Liver (tissue), 10 donors: ENCODE measurements at places on chromosomes 1 and 21.

DNA sequence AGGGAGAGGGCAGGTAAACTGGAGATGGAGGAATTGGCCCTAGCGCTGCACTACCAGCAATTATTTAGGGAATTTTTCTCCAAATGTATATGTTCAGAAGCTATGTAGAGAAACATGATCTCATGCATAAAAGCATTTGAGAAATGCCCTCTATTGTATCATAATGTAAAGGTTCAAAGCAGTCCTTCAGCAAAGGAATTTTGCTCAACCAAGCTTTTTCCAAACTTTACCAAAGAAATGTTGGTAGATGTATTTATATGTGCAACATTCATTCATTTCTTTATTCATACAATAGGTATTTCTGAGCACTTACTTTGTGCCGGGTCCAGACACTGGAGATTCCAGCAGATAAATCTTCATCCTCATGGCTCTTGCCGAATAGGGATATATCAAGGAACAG, 64.4 kb downstream of the XCL1 start:
- no peak for DNase-seq

GRCh38 chr1:8211883-8212579, 105.9 kb upstream of the SLC45A1 start:
- no peak for DNase-seq

DNA sequence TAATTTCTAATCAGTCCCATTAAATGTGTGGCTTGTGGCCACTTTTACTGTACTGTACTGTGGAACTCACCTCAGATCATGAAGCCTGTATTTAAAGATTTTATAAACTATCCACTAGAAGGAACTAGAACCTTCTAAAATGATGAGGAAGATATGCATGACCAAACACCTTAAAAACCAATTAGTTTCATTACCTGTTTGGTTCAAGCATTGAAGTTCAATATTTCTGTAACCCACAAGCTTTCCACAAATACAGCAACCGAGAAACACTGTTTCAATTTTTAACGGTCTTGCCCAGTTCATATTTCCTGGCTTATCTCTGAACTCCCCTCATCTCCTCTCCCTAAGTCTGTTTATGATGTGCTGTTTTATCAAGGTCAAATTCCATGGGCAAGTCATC, 264.3 kb upstream of the PLD5 start:
- no peak for DNase-seq

DNA sequence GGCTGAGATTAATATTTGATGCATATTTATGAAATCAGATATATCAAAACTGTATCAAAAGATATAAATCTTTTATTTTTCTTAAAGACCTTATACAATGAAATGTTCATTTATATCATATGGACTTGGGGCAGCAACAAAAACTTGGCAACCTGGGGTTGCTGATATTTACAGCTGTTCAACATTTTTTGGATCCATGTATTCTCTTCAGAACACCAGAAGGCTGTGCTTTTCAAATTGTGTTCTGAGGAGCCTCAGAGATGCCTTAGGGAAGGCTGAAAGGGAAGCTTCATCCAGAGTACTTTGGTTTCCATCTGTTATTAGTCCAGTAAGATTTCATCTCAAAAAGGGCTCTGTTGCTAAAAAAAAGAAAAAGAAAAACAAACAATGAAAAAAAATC, 94.8 kb downstream of the DISC1 start:
- DNase-seq = no peak

- DNase-seq = no peak
Measured at GRCh38 chr1:30165116-30165515, 558.3 kb downstream of the MATN1 start.

GRCh38 chr1:174266476-174266875, 107.2 kb downstream of the RABGAP1L start:
- no peak for DNase-seq

DNA sequence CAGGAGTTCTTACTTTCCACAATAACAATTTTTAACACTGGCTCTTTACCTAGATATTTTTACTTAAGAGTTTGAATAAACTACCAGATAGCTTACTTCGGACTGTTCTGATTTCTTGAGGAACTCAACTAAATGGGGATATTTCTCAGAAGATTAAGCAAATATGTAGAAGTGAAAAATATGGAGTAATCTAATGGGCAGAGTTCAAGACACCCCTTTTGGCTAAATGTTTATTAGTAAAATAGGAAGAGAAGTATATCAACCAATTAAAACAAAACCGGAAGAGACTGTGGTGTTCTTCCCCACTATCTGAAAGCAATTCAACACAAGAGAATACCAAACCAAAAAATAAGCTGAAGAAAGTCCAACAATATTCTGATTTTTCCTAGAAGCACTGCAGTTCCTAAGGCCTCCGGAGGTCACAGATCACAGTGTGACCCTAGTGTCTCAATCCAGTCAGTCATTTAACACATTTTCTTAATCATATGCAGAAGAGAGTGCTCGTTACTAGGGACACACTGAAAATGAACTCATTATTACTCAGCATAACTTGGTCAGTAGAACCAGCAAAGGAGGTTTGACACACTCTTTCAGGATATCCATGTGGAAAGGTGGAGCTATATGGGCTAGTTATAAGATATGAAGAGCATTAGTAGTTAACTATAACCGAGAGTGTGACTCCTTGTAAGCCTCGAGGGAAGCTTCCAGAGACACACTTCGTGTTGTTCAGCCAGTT, 5.2 kb downstream of the SIPA1L2 start:
- DNase-seq = no peak

DNA sequence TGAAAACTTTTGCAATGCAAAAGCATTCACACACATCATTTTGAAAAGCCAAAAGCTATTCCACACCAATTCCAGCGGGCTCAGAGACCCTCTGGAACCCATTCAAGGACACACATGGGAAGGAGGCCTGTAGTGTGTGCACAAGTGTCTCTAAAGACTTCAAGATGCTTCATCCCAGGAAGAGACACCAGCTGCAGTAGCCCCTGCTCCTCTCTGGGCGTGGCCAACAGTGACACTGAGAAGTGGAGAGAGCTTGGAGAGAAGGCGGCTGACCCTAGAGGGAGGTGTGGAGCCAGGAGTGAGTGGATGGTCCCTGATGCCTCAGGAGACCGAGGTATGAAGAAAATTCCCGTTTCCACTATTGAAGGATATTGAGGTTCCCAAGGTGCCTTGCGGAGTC, 14.9 kb upstream of the TNNI1 start:
- DNase-seq = no peak

DNA sequence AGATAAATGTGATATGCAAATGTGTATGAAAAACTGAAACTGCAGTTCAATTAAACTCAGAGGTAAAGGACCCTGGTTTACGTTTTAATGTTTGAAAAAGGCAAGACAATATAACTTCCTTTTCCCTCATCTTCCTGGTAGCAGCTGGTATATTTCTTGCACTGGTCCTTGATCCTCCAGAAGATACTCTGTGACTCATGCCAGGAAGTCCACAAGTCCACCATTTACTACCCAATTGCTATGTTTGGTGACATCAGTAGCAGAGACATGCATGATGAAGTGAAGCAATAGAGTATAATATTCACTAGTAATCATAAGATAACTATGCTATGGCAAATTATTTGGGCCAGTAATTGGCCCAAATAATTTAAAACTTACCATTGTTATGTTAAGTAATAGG, 774.5 kb upstream of the NEGR1 start:
- DNase-seq = no peak

DNA sequence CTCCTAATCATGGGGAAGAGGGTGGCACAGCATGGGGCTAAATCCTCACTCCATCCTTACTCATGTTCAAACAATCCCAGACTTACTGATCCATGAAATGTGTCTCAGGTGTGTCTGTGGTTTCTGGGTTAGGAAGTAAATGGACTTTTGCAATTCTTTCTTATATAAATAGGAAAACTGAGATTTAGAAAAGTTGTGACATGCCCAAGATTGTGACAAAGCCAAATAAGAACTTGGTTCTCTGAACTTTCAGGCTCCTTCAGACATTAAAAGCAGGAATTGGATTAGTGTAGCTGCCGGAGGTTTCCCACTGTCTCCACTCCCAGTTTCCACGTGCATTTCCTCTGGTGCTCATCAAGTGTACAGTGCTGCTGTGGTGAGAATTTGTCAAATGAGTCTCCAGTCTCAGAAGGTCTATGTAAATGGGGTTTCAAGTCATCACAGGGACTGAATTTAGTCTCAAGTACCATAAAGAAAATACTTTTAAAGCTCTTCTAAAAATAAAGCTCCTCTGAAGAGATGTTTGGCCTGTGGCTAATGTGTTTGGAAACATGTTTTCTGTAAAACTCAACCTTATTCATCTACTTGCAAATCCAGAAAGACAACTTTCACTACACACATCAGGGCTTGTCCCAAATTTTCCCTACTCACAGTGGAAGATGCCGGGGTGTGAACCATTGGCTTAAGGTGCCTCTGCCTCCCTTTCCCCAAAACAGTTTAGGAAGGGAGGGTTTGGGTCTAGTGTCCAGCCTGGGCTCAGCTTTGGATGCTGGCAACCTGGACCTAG, 115.2 kb downstream of the NGF start:
- DNase-seq = no peak

DNA sequence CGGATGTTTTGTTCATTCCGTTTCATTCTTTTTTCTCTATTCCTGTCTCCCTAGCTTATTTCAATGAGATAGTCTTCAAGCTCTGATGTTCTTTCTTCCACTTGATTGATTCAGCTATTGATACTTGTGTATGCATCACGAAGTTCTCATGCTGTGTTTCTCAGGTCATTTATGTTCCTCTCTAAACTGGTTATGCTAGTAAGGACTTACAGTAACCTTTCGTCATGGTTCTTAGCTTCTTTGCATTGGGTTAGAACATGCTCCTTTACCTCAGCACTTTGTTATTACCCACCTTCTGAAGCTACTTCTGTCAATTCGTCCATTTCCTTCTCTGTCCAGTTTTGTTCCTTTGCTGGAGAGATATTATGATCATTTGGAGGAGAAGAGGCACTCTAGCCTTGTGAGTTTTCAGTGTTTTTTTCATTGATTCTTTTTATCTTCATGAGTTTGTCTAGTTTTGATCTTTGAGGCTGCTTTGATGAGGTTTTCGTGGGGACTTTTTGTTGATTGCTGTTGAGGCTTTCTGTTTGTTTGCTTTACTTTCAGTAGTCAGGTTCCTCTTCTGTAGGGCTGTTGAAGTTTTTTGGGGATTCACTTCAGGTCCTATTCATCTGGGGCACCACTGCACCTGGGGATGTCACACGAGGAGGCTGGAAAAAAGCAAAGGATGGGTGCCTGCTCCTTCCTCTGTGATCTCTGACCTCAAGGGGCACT, 496.9 kb upstream of the LRRC7 start:
- DNase-seq = no peak

DNA sequence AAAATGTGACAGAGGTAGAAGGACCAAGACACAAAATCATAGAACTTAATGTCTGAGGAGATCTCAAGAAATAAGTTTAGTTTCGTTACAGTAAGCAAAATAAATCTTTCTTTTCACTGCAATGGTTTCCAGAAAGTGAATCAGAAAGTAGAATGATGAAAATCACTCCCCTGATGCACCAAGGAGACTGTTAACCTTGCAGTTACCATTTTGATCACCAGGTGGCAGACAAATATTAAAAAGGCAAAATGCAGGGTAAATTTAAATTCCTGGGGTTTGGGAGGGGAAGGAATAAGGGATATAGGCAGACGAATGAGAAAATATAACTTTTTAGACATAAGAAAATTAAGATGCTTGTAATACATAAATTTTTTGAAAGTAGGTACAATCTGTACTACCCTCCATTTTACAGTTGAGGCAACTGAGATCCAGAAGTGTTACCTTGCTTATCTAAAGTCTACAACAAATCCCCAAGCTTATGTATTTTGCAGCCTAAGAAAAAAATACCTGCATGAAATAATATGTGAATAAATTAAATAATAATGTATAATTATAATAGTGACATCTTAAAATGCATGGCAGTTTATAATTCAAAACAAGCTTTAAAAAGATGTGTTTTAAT, 253.2 kb downstream of the CRB1 start:
- no peak for DNase-seq

DNA sequence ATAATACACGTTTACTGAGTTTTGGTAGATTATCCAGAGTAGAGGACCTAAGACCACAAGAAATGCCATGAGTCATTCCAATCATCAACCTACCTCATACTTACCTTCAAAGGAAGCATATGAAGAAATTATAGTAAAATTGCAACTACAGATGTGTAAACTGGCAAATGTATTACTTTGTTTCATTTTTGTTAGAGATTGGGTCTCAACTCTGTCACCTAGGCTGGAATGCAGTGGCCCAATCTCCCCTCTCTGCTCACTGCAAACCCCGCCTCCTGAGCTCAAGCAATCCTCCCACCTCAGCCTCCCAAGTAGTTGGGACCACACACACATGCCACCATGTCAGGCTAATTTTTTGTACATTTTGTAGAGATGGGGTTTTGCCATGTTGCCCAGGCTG, 5.2 kb downstream of the TMCO1 start:
- no peak for DNase-seq

DNA sequence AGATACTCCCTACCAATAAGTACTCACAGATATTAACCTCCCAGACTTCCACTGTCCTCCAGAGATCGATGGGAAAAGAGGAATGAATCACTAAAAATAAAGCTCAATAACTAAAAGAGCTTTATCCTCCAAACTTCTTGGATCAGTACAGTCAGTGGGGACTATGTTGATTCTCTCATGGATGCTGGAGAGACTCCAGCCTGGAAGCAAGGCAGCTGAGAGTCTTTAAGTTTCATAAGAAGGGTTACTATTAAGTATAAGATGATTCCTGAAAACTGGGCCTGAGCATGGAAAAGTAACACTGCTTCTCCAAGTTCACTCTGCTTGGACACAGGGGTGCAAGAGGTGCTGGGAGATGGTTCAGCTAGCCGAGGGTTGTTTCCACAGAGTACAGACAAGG, 6.2 kb upstream of the DDR2 start:
- no peak for DNase-seq
